Caco-2 (cell line): ENCODE measurements at places on chromosomes 3 and 15.

- no peak for DNase-seq
Observed at GRCh38 chr15:64229129-64229724, 66.4 kb upstream of the PPIB start.

- no peak for DNase-seq
Observed at GRCh38 chr3:147651107-147651778, 242.1 kb downstream of the ZIC1 start.

- DNase-seq, result peak; percentile 24
Observed at GRCh38 chr3:128269796-128270195, 116.5 kb downstream of the EEFSEC start.

GRCh38 chr3:43076857-43077256 is 29.0 kb downstream of the POMGNT2 start:
- no peak for DNase-seq

DNA sequence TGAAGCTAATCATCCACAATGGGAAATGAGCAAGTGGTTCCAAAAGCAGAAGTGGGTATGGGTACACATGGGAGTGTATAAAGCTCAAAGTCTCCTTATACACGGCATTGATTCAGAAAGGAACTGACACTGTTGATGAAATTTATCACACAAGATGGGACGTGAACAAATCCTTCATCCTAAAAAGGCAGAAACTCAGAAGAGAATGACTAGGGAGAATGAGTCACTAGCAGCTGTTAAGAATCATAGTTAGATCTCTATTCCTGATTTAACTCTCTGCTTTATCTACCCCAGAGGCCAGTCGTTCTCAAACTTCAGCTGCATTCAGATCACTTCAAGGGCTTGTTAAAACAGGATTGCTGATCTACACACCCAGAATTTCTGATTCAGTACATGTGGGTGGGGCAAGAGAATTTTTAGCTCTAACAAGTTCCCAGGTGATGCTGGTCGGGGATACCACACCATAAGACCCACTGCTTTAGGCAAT is 97.7 kb upstream of the PHLDB2 start:
- DNase-seq, result no peak

DNA sequence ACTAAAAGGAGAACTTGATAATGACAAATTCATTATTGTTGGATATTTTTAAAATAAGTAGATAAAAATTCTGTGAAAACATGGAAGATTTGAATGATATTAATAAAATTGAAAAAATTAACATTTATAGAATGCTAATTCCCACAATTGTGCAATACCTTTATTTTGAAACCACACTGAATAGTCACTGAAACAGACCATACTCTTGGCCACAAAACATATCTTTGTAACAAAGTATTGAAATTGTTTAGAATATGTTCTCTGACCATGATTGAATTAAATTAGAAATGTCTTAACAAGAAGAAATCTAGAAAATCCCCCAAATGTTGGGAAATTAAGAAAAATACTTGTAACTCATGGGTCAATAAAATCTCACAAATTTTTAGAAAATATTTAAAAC is 49.2 kb downstream of the ARHGAP11B start:
- no peak for DNase-seq

GRCh38 chr15:85534031-85534430 is 153.6 kb downstream of the AKAP13 start:
- no peak for DNase-seq

GRCh38 chr15:67196672-67197363 is 57.6 kb downstream of the AAGAB start:
- DNase-seq, result no peak

- DNase-seq, result no peak
Observed at GRCh38 chr15:79243723-79244122, 38.8 kb upstream of the ANKRD34C start.

DNA sequence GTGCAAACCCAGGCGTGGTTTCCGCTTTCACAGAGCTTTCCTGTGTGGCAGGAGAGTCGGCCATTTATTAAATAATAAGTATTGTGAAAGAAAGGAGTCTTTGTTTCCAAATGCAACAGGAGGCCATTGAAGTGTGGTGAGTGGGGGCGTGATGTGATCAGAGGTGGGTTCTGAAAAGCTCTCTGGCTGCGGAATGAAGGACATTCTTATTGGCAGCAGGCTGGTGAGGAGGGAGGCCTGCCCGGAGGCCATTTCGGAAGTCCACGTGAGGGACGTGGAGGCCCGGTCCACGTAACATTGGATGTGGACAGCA is 11.1 kb downstream of the ARNT2 start:
- DNase-seq, result no peak

GRCh38 chr15:96774216-96774615 is 443.7 kb downstream of the NR2F2 start:
- no peak for DNase-seq

DNA sequence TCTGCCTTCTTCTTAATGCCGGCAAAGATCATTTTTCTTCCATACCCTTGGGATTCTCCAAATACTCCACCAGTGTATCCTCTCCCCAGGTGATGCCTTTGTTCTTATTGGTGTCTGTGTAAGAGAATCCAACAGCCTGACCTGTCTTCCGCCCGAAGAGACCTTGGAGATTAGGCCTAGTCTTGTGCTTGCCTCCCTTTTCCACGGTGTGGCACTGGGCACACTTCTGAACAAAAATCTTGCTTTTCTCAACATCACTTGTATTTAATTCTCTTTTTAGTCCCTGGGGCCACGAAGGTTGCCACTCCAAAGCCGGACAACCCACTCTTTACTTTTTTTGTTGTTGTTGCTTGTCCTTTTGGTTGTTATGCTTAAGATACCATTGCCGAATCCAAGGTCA is 14.0 kb upstream of the EMC3 start:
- DNase-seq, result no peak

- DNase-seq, result no peak
Observed at GRCh38 chr15:51731549-51732267, 5.7 kb downstream of the LYSMD2 start.

DNA sequence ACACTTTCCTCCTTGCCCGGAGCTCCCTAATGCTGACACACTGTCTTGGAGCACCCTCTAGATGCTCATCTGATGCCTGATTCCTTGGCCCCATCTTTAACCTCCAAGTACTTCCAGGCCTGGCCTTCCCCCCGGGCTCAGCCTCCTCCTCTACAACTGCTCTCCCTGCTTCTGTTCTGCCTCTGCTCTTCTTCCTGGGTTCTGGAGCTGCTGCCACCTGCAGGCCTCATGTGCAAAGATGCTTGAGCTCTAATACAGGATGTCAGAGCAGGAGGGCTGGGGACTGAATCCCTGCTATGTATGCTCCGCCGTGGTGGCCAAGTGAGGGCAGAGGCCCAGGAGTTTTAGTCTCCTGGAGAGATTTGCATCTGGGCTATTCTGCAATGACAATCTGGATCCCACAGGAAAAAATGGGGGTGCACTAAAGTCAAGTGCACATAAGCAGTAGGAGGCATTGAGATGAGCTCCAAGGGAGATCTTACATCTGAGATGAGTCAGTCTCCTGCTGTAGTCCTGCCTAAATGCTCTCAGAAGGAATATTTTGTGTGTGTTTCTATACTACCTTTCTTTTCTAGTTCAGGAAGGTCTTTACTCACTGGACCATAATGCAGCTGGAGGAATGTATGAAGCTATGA is 296.3 kb downstream of the UACA start:
- peak; percentile 64 for DNase-seq

DNA sequence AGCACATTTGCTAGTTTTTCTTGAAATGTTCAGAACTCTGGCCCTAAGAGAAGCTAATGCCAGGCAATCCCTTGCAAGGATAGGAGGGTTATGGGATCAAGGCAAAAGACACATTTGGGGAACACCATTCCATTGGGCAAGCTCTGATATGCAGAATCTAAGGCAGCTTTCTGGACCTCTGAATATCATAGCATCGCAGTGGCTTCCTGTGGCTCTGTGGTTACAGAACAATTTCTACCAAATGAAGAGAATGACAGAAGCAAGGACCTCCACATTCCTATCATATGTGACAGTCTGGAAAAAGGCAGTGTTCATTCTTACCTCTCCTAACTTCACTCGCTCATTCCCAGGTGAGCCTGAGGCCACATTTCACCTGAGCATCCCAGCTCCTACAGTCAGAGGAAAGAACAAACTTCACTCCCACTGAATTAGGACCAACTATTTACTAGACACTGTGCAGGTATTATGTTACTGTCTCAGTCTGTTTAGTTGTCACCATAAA is 836.1 kb upstream of the CFAP20DC start:
- no peak for DNase-seq

DNA sequence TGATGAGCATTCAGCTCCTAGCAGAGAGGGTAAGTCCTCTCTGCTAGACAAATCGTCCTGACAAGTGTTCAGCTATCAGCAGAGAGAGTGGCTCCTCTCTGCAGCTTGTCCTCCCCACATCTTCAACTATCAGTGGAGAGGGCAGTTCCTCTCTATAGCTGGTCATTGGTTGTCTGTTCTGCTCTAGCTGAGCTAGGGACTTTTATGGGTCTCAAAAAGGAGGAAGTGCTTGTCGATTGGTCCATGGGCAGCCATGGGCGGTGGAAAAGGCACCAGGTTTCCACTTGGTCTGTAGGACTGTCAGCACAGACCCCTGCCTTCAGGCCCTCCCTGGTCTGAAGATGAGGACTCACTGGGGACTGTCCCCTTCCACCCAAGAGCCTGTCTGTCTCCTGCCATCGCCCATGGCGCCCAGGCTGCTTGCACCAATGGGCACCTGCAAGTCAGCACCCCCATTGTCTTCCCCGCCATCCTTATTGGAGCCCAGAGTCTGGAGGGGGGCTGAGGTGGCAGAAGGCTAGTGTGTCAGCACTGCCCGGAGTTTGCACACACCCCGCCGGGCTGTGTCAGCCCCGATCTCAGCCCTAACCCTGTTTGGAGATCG is 264.7 kb downstream of the ZBBX start:
- no peak for DNase-seq

DNA sequence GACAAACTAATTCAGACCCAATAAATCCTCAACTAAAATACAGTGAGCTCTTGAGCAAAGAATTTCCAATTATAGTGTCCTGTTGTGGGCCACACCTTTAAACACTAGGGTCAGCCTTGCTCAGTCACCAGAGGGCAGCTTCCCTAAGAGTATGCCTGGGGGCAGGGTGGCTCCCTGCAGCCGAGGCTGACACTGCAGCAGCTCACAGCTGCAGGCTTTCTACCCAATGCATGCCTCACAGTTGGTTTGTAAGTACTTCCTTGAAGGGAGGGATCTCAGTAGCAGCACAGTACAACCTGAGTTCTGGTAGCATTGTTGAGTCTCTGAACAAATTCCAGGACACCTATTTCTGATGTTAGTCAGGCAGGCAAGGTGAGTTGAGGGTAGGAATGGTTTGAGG is 335.6 kb downstream of the TUSC7 start:
- peak; percentile 49 for DNase-seq

- DNase-seq, result no peak
Observed at GRCh38 chr3:39097716-39098472, 9.5 kb downstream of the GORASP1 start.

DNA sequence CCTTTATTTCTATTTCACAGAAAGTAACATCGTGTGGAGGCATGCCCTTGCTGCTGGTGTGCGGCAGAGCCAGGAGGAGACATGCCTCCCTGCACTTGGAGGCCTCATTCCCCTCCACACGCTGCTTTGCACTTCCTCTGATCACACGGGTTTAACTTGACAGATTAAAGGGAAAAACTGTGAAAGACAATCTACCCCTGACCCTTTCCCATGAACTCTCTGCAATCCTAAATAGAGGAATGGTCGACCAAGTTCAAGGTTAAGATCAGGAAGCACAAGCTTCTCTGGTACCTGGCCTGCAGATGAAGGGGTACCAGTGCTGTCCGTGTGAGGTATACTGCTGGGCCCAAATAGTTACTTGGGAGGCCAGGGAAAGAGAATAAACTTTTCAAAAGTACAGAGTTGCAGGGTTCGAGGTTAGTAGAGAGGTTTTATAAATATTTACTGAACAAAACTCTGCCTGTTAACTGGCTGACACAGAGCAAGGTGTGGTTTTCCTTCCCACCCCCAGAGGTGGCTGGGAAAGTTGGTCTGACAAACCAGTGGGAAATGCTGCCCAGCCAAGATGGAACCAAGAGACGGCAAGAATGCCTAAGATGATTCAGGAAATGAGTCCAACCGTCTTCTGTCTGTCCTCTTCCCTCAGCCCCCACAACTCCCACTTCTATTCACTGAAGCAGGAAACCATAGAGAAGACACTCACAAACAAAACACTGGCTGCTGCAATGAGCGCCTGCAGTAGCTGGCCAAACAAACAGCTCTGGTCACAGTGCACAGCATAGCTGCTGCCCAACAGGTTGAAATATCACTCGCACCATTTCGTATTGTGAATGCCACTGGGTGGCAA is 79.6 kb downstream of the IGF2BP2 start:
- DNase-seq, result no peak

GRCh38 chr3:54065140-54065539 is 57.2 kb upstream of the CACNA2D3 start:
- DNase-seq, result no peak

DNA sequence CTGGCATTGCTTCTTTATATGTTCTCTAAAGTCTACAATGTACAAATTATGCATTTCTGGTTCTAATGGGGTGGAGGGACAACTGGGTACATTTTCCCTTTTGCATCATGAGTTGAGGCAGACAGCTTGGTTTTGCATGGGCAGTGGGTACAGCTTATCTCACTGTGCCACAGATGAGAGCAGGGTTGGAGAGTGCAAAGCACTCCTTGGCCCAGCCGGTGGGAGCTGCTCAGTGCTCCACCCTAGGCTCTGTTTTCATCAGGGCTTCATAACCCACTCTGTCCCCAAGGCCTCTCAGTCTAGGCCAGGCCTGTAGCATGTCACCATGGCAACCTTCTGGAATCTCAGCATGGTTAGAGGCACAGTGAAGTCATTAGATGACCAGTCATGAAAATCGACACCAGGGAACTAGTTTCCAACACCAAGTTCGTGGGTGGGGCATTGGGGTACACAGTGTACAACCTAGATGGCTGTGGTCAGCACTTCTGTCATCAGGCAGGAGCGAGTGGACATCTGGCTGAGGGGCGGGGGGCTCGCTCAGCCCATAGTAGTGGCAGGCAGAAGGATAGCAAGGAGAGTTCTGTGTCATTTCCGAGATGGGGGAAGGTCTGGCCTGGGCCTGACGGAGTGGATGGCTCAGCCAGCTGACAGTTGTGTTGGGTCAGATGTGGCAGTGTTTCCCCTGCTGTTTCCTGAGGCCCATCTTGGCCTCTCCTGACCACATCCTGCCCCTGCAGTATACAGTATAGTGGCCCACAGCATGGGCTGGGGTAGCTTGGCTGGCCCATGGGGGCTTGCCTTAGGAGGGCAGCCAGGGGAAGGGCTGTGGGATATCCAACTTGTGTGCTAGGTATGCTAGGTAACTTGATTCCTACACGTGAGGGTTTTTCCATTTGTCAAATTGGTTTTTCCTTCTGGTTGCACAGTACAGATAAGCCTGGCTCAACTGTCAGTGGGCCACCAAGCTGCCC is 75.7 kb upstream of the PRR23C start:
- DNase-seq, result no peak
